ENCODE measurements at places on chromosomes 1 and 21.

- peak; percentile 87 for DNase-seq
Observed at GRCh38 chr21:38277501-38278131, 20.8 kb downstream of the KCNJ15 start.

DNA sequence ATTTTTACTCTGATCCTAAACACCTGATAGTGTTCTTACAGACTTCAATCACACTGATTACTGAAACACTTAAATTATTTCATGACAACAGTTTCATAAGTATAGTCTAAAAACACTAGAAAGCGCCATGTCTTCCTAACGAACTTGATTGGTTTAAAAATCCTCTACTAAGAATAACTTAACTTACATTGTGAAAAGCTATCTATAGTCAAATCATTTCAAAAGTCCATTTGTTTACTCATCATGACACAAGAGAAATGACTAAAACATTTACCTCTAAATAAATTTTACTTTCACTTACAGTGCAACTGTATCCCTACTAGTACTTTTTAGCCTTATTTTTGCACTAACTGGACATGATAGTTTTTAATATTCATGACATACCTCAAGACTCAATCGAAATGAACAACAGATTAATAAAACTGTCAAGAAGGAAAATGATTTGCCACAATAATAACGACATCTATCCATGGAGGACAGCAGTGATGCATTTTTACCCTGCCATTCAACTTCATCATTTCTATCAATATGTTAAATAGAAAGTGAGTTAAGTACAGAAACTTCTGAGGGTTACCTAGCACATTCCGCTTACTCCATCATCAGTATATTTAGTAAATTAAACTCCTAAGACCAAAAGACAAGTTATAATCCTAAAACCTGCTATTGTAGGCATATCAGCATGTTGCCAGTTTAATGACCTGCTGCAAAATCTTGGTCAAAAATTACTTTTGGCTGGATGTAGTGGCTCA, 38.4 kb downstream of the AHCTF1 start:
- no peak for DNase-seq

DNA sequence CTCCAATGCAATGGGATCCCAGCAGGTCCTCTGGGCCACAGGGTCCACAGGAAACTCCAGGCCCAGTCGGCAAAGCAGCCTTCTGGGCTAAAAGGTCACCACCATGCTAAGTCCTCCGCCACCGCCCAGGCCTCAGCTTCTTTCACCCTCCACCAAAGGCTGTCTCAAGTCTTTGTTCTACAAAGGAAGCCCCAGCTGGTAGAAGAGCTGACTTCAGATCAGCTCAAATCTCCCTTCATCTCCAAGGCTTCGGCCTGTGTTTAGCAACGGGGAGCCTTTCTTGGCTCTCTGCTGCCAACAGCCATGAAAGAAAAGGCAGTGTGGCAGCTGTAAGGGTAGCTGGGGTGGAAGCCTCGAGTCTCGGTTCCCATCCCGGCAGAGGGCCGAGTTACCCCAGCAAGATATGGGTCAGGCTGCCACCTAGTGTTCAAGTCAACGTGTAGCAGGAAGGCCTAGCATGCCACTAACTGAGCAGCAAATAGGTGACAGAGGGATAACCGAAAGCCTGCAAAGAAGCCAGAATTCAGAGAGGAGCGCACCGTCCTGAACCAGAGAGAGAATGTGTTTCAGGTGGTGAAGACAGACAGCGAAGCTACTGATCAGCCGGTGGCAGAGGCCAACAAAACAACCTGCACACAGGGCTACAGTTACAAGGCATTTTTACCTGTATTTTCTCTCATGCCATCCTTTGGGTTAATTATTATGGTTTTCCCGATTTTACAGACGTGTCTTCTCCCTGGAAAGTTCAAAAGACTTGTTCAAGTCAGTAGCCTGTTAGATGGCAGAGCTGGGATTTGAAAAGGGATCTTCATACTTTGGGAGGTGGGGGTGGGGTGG, 26.8 kb upstream of the CRNN start:
- DNase-seq = peak; percentile 89

GRCh38 chr1:234433563-234434285, 45.3 kb downstream of the TARBP1 start:
- peak; percentile 11 for DNase-seq

- DNase-seq = no peak
Observed at GRCh38 chr1:213227458-213227857, 176.4 kb downstream of the RPS6KC1 start.

GRCh38 chr1:169312084-169312954, 55.3 kb downstream of the NME7 start:
- peak; percentile 85 for DNase-seq

- DNase-seq = no peak
Observed at GRCh38 chr1:93435443-93435842, 12.5 kb upstream of the FNBP1L start.

DNA sequence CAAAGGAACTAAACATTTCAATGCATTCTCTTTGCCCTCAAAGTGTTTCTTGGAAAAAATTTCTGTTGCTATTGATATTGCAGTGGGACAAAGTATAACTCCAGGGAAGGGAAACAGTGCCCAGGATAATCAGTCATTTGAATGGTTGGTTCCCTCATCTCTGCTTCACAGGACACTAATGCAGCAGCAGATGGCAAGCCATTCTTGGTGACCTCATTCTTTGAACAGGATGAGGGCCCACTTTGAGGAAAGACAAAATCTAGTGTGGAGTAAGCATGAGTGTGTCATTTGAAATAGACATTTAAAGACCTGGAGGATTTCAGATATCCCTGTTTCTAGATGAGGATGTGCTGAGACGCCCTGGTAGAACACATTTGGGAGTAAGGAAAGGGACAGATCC, 32.3 kb downstream of the CHRM3 start:
- DNase-seq = no peak

DNA sequence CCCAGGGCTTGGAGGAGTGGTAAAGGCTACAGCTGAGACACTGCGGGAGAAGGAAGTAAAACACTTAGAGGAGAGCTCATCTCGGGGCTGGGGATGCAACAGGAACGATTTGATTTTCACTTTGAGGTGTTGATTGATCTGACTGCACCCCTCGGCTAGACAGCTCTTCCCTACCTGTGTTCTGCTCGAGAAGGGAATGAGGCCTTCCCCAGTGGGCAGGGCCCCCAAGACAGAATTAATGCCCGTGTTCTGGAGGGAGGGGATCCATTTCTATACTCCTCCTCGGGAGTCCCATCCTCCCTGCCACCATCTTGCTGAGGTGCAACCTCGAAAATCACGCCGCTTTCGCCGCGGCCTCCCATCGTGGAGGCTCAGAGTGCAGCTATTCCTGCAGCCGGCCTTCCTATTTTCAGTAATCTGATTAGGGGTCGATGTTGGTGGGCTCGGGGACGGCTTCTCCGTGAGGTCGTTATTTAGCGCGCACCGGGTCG, 2.4 kb downstream of the ATP2B4 start:
- no peak for DNase-seq

GRCh38 chr1:57719274-57719673, 295.4 kb upstream of the DAB1 start:
- DNase-seq = no peak

- no peak for DNase-seq
Observed at GRCh38 chr1:107680579-107680985, 284.4 kb downstream of the VAV3 start.

DNA sequence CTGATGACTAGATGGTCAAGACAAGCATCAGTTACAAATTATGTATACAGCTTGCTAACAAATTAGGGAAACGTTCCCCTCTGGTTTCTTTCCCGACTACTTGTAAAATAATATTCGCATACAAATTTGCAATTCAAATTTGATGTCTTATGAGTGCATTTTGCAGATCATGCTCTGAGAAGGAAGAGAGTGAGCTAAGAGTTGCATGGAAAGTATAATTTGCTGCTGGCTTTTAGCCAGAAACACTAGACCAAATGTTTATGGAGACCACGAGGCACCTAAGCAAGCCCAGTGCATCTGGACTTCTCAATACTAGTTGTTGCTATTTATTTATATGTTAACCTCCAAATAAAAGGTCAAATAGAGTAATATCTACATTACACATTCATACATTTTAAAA, 216.0 kb downstream of the SMYD3 start:
- no peak for DNase-seq

- peak; percentile 19 for DNase-seq
Observed at GRCh38 chr1:91529856-91530255, 29.2 kb downstream of the CDC7 start.

DNA sequence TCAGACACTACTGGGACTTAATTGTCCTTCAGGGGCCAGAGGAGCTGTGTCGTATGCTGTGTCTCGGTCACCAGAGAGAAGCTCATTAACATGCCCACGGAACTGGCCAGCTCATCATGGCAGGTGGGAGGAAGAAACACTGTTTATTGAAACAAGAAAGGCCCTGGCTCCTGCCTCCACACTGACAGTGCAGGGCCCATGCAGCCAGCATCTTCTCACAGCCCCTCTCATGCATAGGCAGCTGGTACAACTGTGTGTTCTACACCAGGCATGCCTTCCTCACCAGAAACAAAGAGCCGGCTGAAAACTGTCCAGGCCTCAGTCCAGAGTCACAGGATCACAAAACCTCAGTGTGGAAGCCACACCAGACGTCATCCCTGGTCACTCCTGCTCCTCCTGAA, 106.0 kb downstream of the UBE2U start:
- DNase-seq = no peak

DNA sequence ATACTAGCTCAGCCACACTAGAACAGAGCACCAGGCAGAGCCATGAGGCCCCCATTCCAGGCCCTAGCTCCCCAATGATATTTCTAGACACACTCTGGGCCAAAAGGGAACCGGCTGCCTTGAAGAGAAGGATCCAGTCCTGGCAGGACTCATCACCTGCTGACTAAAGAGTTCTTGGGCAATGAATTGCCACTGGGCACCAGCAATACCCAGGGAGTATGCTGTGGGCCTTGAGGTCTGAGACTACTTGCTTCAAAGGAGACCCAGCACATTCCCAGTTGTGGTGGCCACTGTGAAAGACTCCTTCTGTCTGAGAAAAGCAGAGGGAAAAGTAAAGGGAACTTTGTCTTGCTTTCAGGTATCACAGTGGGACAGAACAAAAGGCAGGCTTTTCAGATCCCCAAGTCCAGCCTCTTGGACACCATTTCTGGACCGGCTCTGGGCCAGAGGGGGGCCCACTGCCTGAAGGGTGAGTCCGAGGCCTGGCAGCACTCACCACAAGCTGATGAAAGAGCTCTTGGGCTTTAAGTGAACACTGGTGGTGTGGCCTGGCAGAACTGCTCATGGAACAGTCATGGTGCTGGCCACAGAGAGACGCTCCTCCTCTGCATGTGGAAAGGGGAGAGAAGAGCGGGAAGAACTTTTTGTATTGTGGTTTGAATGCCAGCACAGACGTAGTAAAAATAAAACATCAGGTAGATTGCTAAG, 72.5 kb downstream of the CDC42BPA start:
- no peak for DNase-seq

DNA sequence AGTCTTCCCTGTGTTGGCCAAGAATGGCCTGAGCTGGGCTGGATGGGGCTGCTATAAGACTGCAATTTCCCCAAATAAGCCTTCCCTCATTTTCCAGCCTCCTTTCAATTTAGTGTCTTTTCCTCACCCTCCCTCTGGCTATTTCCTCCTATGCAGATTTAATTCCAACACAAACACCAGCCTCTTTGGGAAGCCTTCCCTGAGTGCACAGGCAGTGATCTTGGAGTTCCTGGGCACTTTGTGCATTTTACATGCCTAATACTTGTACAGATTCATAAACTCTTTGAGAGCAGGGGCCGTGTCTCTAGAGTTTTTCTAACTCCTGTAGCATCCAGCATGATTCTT, 91.1 kb upstream of the TLR5 start:
- DNase-seq = no peak

DNA sequence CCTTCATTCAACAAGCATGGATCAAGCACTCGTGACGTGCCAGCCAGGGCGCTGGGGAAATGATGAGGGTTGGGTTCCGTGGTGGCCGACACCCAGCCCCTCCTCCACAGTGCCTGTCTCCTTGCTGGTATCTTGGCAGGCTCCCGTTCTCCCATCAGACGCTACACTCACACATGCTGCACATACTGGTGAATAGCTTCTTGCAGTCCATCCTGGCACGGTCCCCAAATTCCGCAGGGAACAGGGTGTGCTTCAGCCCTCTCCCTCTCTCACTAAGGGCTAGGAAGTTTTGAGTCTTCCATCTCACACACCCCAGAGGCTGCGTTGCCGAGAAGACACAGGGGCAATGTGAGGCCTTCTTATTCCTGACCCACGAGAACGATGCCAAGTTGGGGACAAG, 10.1 kb upstream of the MEF2D start:
- peak; percentile 89 for DNase-seq

DNA sequence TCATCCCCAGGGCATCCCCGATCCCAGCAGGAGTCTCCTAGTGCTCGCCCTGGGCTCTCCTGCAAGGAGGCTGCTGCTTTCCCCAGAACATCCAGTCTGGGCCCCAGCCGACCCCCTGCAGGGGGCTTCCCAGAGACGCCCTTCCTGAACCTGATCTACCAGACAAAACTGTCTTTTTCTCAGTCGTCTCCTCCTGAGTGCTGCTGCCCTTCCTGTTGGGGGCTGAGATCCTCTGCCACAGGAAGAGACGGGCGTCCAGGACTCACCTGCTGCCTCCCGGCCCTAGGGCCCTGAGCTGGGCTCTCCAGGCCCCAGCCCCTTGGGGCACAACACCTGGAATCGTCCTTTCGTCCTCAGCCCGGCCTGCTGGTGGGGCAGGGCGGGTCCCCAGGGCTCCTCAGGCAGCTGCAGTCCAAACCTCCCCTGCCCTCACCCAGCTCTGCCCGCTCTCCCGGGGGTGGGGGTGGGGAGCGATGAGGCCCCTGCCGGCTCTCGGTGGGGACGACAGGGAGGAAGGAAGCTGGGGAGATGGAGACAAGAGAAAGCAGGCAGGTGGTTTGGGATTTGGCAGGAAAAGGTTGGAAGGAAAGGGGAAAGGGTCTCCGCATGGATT, 36.9 kb downstream of the TP73 start:
- DNase-seq = no peak

- no peak for DNase-seq
Observed at GRCh38 chr1:12475530-12475934, 142.5 kb downstream of the DHRS3 start.

DNA sequence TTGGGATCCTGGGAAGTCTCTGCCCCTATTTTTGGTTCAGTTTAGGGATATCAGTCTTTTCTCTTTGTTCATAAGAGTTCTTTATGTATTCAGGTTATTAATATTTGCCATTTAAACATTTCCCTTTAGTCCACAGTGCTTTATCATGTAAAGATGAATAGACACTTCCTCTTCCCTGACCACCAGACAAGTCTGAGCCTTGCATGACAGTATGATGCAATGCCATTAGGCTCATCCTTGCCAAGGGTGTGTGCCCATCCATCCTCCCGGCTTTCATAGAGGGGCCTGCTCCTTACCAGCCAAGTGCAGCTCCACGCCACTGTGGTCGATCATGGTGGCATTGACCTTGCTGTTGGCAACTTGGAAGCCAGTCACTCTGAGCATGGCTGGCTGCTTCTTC, 52.1 kb downstream of the ZSCAN20 start:
- DNase-seq = no peak

Measured in AG08395 (cell line).